ENCODE measurements at places on chromosomes 6 and 20.

DNA sequence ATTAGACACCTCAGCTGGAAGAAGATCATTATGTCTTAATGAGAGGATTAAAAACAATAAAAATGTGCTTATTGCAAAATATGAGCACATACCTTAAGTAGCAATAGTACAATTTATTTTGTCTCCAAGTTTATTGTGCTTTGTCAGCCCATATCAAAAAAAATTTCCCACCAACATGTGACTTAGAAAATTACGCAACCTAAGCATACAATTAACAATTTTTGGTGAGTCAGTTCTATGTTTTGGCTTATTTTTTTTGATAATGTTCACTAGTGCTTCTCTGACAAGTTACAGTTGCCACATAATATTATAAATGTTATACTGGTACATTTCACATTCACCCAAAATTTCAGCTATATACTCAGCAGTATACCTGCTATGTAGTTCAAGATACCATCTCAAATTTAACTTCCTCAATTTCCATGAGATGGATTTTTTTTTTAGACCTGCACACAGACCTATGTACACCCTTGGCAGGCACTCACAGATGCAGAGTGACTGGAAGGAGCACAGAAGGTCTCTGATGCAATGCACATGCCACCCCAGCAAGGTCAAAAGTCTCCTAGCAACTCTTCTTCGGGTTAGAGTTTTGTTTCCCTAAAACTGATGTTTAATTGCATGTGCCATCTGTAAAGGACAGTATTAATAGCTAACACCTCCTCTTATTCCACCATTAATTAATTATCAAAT lies 112.4 kb downstream of the PRKN start:
- no peak for DNase-seq

GRCh38 chr6:157300436-157300835 lies 22.9 kb downstream of the TMEM242 start:
- no peak for DNase-seq

DNA sequence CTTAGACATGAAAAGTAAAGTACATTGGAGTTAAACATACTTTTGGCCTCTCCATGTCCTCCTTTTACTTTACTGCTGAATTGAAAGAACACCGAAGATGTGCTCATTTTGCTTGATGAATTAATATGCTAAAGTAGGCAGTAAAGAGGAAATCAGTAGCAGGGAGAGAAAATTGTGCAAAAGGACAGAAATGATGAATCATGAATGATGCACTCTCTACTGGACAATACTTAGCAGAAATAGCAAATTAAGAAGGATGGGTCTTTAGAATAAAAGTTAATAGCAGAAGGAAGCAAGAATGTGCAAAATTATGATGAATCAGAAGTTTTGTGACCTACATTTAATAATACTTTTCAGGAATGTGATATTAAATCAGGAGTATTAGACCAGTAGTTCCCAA lies 8.4 kb upstream of the SPINT3 start:
- DNase-seq = no peak

GRCh38 chr20:51899674-51900073 lies 97.4 kb upstream of the SALL4 start:
- no peak for DNase-seq

GRCh38 chr20:22808628-22809027 lies 224.3 kb upstream of the FOXA2 start:
- no peak for DNase-seq

- DNase-seq = no peak
Observed at GRCh38 chr6:162864911-162865310, 137.1 kb downstream of the PACRG start.

GRCh38 chr6:165231581-165232561 lies 77.5 kb downstream of the C6orf118 start:
- no peak for DNase-seq

GRCh38 chr20:60667641-60668040 lies 584.4 kb upstream of the CDH4 start:
- DNase-seq = no peak

GRCh38 chr6:83055366-83055964 lies 10.2 kb downstream of the UBE3D start:
- DNase-seq = no peak

Data from activated T-cell treated with anti-CD3 and anti-CD28 coated beads, Interleukin-2, amount 50 U/mL, for 48 hours (primary cell).